ENCODE measurements at places on chromosomes 2 and 18.

DNA sequence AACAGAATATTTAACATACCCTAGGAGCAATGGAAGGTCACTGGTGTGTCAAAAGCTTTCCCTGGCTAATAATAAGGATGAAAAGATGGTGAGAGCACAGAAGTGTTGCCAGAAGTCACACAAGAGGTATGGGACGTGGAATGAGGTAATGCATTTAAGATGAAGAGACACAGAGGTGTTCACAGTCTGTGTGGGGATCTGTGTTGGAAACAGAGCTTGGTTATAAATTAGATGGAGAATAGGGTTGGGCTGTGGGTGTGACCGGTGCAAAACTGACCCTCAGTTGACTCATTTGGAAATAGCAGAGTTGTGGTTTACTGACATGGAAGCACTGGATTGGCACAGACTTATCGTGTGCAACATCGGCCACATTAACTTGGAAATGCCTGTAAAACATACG, 372.5 kb downstream of the SATB2 start:
- no peak for DNase-seq

DNA sequence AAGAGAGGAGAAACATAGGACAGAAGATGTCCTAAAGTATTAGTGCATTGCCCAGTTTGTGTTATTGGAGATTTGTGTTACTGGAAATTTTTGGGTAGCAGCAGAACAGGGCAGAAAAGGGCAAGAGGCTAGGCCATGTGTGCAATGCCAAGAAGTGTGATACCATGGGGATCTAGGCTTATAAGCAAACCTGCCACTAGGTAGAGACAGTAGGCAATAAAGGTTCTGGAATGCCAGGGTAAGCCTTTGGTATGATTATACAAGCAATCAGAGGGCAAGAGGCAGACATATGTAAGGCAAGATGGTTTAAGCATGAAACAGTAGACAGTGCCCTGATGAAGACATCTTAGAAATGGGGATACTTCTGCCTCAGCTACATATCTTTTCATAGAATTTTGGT, 12.3 kb upstream of the CERS6 start:
- DNase-seq, result no peak

- DNase-seq, result no peak
Measured at GRCh38 chr2:44938287-44939105, 3.0 kb upstream of the SIX3 start.

DNA sequence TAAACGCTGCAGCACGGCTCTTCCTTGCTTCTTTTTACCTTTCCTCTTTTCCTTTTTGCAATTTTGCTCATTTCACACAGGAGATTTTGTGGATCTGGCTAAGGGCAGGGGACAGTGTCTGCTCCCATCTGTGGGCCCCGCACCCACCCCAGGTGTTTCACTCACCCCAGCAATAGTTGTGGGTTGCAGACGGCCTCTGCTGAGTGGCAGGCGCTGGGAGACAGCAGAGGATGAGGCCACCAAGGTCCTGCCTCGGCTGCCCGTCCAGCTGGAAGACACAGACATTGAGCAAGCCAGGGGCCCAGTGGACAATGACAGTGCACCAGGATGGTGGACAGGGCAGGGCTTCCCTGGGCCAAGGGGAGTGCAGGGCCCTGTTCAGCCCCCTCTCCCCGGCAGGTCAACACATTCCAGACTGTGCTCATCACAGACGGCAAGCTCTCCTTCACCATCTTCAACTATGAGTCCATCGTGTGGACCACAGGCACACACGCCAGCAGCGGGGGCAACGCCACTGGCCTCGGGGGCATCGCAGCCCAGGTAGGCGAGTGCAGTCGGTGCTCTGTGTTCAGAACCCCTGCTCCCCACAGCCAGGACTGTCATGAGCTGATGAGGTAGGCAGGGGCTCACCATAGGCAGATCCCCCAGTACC, 35.0 kb downstream of the SNED1 start:
- DNase-seq, result no peak

DNA sequence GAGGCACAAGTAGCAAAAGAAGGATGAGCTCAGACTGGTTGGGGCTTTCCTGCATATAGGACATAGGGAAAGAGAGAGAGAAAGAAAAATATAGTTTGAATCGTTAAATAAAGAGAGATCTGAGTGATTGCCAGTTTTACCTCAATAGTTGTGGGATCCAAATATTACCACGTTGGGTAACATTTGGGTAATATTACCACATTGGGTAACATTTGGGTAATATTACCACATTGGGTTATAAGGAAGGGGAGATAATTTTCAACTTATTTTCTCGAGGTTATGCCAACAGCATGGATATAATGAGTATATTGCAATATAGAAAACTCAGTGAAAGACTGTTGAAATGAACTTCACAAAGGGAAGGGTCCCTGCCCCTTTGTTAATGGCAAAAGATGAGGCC, 20.7 kb downstream of the SP140 start:
- DNase-seq, result no peak

GRCh38 chr2:12555012-12555645, 161.6 kb upstream of the TRIB2 start:
- no peak for DNase-seq

GRCh38 chr2:46068636-46069035, 228.6 kb upstream of the EPAS1 start:
- DNase-seq, result no peak

DNA sequence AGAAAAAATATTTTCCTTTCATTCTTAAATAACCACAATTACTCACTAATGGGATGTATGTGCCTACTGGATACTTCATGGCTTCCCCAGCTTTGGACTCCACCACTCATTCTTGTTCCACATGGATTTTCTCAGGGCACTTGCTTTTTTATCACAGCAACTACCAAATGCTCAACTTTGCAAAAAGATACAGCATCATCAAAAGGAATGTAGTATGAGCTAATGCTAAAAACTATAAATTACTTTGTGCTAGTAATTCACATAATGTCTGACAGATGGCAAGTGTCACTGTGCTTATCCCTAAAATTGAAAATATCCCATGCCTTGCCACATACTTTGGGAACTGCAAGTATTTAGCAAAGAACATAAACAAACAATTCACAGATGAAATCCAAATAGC, 130.4 kb upstream of the ZFP36L2 start:
- DNase-seq, result no peak

GRCh38 chr2:175709248-175709647, 292.8 kb downstream of the LNPK start:
- no peak for DNase-seq

DNA sequence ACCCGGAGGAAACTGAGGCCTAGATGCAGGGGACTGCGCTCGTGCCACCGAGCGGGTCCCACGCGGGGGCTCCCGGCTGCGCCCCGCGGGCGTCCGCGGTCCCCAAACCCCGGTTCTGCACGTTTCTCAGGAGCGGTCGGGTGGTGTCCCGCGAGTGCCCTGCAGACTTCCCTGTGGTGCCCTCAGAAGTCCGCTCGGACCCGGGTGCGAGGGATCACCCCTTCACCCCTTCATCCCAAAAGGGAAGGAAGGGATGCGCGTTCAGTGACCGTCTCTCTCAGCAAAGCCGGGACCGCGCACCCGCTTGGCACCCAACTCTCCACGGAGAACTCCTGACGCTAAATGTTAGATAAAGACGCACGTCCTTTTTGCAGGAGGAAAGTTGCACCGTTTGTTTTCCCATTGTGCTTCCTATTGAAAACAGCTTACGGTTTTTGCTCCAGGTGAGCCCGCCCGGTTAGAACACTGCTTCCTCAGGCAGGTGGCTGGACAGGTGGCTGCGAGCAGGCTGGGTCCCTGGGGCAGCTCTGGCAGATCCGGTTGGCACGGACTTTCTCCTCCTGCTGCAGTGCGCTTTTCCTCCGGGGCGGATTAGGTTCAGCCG, 779 bp downstream of the DGKD start:
- DNase-seq, result no peak

GRCh38 chr2:240948905-240949790, 43.0 kb downstream of the CROCC2 start:
- no peak for DNase-seq

DNA sequence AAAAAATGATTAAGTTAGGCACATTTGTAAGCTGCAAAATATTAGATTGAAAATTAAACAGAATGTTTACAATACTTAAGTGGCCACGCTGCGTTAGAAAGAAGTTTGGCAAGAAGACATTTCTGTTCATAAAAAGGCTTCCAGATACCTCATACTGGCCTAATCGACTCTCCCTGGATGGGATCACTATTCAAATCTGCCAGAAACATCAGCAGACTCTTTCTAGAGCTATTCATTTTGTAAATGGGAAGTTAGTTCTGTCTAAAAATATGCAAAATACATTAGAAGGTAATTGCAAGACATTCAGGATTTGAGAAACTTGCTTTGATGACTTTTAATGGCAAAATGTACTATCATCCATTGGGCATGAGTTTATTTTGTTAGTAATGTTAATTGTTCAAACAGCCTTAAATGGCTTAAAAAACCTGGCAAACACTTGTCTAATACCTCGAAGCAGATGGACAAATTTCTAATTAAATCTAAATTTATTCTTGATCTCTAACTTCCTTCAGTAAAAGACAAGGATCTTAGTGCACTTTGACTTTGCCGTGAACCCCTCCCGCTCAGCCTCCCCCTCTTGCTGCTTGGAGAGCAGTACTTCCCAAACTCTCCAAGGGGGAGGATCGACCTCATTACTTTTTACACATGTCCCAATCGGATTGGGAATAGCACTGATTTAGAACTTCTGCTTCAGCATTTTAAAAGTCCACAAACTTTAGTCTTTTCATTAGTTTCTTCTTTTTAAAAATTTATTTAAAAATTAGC, 103.5 kb downstream of the SMIM21 start:
- DNase-seq, result no peak

DNA sequence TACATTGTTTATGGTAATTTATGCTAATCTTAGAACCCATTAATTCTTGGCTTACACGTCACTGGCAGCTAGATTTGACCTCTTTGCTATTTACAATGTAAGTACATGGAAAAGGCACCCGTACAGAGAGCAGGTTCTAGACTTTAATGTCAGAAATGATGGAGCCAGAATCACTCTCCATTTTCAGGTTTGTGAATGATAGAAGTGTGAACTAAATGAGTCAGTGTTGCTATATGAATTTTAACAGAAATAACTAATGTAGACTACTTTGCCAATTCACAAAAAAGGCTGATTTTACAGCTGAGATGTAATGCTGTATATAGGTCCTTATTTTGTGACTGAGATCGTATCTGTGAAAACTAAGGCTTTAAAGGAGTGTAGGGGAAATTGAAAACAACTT, 214.6 kb downstream of the LDLRAD4 start:
- DNase-seq, result no peak

DNA sequence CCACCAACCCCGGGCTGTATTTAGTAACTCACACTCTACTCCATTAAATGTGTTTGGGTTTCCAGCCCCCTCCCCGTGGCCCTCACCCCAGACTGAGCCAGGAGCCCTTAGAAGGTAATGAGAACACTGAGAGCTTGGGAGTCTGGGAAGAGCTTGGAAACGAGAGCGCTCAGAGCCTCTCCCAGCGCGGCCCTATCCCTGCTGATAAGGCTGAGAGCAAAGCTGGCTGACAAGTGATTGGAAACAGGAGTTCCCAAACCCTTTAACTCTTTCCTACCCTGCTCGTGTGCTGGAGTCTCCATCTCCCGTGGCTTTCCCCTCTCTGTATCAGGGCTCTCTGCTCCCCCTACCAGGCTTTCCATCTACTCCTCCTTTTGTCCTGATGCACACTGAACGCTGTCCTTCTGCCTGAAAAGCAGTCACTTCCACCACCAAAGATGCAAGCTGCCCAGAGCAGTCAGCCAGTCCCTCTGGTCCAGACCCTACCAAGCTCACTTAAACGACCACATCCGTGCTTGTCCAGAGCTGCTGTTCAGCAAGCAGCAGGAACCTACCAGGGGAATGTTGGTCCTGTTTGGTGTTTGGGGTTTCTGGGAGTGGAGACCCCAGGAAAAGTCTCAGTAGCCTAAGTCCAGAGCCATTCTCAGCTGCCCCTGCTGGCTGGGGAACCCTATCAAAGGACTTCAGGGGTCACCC, 100.0 kb upstream of the PKDCC start:
- no peak for DNase-seq

DNA sequence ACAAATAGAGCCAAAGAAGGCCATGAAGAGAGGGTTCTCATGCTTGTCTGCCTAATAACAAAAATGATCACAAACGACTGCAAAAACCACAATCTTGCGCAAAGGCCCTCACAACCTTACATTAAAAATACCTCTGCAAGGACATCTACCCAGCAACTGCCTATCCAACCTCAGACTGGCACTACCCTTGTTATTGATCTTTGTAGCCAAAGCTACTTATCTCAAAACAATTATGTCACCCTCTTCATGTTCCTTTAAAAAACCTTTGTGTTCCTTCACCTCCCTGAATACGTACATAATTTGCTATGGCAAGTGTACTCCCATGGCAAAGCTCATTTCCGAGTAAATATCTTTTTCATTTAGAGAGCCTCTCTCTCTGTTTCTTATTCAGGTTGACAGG, 44.1 kb downstream of the TMEM163 start:
- no peak for DNase-seq

DNA sequence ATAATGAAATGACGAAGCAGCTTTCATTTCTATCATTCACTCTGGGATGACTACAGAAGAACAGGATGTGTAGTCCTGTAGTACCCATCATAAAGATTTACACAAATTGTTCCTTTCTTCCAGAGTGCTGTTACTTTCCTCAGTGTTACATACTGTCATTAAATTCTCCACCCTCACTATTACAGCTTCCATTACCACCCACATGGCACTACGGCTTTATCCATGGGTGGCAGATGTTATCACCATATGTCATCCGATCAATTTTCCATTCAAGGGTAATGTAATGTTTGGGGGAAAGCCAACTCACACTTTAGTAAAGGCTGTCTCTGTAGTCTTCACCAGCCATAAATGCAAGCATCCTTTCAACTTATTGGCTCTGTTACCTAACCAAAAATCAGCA, 7.1 kb upstream of the CSRNP3 start:
- no peak for DNase-seq

- DNase-seq, result peak; percentile 69
Measured at GRCh38 chr2:2328848-2329247, 2.2 kb downstream of the MYT1L start.

- no peak for DNase-seq
Measured at GRCh38 chr2:67240507-67240906, 156.6 kb upstream of the ETAA1 start.

- no peak for DNase-seq
Measured at GRCh38 chr2:138373993-138374408, 127.6 kb upstream of the SPOPL start.

DNA sequence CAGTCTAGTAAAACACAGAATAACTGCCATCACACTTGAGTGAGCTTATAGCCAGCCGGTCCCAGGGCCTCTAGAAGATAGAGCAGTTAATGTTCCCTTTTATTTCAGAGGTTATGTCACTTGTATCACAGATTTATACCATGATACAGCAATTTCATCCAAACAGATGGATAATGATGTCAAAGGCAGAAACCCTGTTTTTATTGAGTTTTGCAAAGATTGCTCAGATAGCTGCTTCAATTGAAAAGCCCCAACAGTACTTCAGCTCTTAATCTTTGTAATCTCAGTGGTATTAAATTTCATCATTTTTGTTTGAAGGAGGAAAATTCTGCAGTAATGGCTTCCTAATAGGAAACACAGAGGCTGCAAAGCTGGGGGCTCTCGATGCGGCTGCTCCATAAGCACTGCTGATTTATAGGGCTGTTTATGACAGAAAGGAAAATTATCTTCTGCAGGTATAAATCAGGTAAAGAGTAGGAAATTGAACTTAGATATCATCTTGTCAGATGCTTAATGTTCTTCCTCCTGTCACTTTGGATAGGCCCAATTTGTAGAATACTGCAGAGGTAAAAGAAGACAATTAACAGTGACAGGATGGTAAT, 112.3 kb downstream of the LNPK start:
- DNase-seq, result no peak
